ENCODE measurements at places on chromosomes 13 and 19.
A peak's percentile ranks its signal among the peaks of the same experiment; 100 is the strongest.

DNA sequence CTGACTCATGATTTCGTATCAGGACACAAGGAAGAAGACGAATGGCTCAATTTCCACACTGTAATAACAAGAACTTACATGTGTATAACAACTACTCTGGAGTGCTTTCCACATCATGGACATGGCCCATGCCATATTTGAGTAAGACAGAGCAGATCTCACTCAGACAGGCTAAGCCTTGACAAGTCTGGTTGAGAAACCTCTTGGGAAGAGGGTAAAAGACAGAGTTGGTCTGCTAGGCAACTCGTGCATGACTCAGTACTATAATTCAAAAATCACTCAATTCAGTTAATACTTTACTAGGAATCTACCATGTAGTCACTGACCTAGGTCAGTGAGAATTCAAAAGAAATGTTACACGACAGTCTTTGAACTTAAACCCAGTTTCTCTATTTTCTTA, 5.7 kb upstream of the THSD1 start:
- no peak for DNase-seq

DNA sequence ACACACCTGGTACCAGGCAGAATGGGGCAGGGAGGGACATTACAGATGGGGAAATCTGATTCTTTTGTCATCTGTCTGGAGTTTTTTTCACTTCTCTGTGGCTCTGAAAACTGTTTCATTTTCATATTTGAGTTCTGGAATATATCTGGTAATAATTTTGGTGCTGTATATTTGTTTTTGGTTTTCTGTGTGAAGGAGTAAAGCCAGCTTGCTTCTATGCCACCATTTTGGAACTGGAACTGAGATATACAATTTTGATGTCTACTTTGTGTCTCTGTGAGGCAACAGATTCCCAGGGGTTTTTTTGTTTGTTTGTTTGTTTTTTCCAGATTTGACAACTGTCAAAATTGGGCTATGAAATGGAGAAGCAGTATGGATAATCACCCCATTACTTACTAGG, 16.1 kb downstream of the CEACAM4 start:
- DNase-seq = no peak

DNA sequence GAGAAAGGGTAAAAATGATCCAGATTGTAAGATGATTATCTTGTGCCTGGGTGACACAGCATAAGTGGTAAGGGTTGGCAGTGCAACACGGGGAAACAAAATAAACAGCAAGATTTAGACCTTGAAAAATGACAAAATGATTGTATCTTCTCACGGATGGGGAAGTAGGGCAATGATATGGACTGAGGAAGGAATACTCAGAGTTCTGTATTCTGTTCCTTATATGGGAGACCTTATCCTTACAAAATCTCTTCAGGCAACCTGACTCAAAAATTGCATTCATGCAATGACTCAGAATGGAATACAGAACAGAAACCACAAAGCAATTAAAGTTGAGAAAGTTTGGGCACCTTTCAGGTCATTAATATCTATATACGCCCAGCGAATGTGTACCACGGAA, 149.0 kb downstream of the HS6ST3 start:
- no peak for DNase-seq

GRCh38 chr13:72384879-72385278, 342.6 kb downstream of the MZT1 start:
- no peak for DNase-seq

GRCh38 chr13:108993346-108993745, 363.9 kb downstream of the MYO16 start:
- no peak for DNase-seq

DNA sequence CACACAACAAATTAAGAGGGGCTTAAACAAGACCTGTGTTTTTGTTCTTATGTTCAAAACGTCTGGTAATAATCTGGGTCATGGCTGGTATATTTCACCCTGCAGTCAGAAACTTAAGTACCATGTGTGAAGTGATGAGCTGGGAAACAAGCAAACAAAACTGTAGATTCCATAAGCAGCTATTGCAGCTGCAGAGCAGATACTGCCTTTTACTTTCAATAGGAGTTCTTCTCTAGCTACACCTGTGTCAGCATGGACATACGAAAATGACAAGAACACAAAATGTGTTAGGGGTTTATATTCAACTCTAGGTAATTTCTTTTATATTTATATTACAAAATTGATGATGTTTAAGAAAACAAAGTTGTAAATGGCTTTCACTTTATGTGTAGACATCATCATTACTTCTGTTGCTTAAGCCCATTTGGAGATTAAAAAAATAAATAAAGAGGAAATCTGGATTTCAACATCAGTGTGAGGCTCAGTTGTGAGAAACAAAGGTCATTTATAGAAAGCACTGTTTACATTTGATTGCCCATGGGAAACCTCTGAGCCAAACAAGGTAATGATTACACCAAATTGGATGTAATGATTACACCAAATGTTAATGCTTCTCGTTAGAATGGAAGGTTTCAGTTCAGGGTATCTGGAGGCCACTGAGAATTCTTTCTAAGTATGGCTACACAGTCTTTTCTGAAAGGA, 451.0 kb upstream of the SLC10A2 start:
- DNase-seq = no peak

DNA sequence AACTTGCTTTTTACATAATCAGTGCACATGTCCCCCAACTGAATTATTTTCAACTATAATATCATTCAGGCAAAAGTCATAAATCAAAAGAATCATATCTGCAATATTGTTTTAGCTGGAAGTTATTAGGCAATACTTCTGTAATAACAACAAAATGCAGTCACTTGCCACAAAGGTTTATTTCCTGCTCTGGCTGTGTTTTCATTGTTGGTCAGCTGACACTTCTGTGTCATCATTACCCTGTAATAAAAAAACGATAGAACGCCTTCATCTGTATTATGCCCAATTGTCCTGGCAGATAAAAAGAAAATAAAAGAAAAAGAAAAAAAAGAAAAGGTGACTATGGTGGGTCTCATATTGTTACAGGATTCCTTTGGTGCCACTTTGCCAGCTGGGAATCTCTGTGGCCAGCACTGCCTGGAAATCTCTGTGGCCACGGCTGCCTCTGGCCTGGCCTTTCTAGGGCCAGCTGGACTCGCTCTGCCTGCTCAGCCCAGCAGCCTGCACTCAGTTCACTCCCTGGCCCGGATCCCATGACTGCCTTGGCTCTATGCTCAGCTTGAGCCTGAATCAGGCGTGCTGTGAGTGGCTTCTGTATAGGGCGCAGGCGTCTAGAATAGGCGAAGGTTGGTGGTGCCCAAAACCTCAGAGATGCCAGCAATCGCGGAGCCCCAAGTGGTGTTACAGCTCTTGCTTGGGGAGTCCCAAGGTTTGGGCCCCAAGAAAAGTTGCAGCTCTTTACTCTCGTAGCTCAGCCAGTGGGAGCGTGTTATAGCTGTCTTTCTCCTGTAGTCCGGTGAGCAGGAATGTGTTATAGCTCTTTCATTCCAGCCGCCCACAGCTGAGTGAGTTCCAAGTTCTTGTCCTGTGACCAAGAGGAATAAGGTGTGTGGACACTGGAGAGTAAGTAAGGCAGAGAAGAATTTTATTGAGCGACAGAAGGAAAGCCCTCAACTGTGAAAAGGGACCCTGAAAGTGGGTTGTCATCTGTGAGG, 1227.1 kb downstream of the SLITRK1 start:
- no peak for DNase-seq

- DNase-seq = no peak
Observed at GRCh38 chr19:50261446-50261970, 58.1 kb downstream of the MYH14 start.

DNA sequence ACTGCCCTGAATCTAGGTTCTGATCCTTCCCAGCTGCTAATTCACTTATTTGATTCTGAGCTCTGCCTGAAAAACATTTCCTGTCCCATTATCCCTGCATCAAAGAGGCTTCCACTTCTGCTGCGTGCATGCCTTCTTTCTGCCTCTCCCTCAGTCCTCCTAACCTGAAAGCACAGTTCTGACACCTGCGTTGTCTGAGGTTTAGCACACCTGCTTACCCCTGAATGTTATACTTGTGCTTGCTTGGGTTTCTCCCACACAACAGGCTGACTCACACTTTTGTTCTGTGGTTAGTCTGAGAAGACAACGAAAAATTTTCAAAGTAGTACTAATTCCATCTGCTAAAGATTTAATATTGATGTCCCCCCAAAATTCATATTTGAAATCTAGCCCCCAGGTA, 3.1 kb upstream of the SOHLH2 start:
- DNase-seq = no peak

- no peak for DNase-seq
Observed at GRCh38 chr13:46903748-46904147, 6.9 kb upstream of the HTR2A start.

DNA sequence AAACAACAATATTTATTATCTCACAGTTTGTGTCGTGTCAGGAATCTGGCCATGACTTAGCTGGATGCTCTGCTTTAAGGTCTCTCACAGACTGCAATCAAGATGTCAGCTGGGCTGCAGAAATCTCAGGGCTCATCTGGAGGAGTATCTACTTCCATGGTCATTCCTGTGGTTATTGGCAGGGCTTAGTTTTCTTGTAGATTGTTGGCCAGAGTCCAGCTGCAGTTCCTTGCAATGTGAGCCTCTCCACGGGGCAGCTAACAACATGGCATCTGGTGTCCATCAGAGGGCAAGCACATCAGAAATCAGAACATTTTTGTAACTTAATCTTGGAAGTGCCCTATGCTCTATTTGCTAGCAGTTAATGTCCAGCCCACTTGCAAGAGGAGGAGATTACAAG, 45.7 kb upstream of the TDRD3 start:
- peak; percentile 35 for DNase-seq

DNA sequence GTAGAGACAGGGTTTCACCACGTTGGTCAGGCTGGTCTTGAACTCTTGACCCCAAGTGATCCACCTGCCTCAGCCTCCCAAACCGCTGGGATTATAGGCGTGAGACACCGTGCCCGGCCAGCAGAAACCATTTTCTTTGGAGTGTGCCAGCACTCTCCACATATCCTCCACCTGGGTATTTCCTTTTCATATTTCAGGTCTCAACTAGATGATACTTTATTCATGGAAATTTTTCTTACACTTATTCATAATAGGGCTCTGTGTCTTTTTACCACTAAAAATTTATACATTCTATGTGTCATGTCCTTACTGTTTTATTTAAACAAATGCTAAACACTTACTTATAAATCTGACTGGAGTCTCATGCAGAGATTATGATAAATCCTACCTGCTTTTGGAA, 305.9 kb downstream of the PCDH20 start:
- DNase-seq = no peak

GRCh38 chr19:33156334-33156733, 24.4 kb downstream of the WDR88 start:
- DNase-seq = no peak

GRCh38 chr19:56841193-56841543, 642 bp upstream of the PEG3 start:
- DNase-seq = peak; percentile 80

GRCh38 chr19:34155686-34156085, 16.6 kb upstream of the LSM14A start:
- DNase-seq = no peak

GRCh38 chr13:66264971-66265370, 965.2 kb downstream of the PCDH9 start:
- no peak for DNase-seq

DNA sequence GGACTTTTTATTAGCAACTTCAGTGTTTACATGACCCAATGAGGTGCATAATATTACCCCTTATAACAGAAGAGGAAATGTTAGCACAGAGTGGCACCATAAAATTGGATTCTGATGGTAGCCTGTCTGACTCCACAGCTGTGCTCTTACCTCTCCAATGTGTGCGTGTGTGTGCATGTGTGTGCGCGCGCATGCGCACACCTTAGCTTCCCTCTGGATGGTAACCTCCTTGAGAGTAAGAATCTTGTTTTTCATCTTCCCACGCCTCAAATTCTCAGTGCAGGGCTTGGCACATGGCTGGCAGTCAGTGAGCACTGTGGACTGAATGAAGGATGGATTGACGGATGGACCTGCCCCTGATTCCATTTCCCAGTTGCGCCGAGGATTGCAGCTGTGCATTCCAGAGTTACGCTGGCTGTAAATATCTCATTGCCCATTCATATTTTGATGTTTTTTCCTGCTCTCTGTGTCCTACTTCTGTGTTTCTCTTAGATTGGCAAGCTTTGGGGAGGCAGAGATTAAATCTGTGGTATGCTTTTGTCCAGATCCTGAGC, 99.2 kb upstream of the WASF3 start:
- DNase-seq = no peak

DNA sequence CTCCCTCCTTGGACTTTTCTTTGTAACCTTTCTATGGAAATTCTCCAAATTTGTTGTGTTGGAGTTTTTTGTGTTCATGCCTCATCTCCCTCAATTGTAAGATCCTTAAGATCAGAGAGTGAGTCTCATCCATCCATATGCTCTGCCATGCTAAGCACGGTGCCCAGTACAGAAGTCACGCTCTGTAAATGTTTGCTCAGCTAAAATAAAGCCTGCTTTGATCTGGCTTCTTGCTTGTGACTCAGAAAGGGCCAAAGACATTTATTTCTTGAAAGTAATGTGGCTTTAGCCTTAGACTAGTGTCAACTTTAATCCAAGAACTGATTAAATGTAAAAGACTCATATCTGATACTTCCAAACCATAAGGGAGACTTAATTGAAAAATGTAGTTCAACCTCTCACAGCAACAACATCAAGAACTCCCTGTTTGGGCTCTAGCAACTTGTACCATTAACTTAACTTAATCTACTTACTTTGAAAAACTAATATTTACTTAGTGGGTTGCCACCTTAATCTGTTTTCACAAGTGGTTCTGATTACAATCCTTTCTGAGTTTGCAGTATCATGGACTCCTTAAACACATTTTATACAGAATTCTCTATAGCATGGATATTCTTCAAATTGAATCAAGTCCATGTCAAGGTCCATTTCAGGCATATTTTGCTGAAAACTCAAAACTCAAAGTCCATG, 100.2 kb downstream of the KL start:
- DNase-seq = no peak

DNA sequence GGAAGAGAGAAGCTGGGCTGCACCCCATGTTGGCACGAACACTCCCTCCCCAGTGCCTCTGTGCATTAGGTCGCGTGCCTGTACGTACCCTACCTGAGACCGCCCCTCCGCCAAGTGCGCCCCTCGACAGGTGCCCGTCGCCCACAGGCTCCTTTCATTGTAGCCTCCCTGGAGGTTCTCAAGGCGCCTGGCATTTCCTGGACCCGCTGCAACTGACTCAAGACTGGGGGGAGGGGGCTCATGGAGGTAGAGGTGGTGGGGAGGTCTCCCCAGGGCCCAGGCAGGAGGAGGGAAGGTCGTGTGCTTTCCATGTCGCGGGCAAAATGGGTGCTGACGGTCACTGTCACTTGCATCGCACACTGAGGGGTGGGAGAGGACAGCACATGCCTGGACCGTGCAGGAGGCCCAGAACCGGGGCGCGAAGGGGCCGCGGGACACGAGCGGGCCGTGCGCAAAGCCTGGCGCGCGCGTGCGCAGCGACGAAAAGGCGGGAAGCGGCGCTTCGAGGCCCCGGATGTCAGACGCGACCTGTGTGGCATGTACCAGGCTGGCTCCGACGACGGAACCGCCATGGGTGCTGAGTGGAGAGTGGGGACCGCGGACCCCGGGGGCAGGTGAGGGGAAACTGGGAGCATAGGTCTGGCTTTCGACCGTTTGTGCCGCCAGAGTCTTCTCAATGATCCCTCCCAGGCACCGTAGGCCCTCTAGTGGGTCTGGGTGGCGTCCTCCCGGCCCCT, 16.5 kb downstream of the NFIX start:
- DNase-seq = no peak

- peak; percentile 29 for DNase-seq
Observed at GRCh38 chr13:38685974-38686576, 802 bp upstream of the FREM2 start.

Measured in NCI-H2227 treated with DMSO at 0.1 percent for 48 hours (cell line).